Cerebellar nuclear complex (tissue), 1 donor: ENCODE measurements at places on chromosomes 4 and X.

GRCh38 chrX:72026341-72027023, 105.2 kb downstream of the RTL5 start:
- DNase-seq, result no peak

- DNase-seq, result no peak
These were observed 247.9 kb upstream of the POF1B start for GRCh38 chrX:85627363-85627762.

- DNase-seq, result no peak
These were observed 909 bp upstream of the SLAIN2 start for GRCh38 chr4:48340276-48340964.

GRCh38 chr4:105996845-105997244, 101.6 kb downstream of the NPNT start:
- no peak for DNase-seq

- no peak for DNase-seq
These were observed 3.7 kb upstream of the UBA1 start for GRCh38 chrX:47189906-47190305.

- DNase-seq, result no peak
These were observed 31.6 kb upstream of the DDX3X start for GRCh38 chrX:41302370-41302769.

- no peak for DNase-seq
These were observed 114.6 kb downstream of the UBE2K start for GRCh38 chr4:39812500-39812899.

DNA sequence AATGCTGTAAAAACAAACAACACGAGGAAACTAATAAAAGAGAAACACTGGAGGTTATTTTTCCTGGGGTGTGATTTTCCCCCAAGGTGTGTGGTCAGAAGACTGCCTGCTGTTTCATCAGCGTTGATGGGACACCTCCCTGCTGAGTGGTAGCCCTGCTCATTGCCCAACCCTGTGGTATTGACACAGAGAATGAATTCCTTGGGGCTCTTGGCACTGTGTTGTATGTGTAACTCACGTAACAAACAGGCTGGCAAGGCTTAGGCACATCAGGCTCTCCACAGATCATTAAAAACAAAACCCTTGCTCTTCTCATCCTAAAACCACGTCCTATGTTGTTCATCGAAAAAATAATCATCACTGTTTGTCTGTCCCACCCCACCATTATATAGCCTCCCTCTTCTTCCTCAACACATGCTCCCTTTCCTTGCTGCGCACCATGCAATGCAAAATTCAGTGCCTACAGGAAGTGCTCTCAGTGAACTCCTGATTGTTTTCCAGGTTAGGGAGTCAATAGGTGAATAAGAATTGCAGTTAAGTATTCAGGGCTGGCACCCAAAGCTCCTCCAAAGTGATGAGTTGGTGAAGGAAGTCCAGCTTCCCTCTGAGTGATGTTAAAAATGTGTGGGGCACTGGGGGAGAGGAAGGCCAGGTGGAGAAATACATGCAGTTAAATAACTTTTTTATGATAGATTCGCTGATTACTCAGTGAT, 11.4 kb upstream of the PUDP start:
- DNase-seq, result no peak

DNA sequence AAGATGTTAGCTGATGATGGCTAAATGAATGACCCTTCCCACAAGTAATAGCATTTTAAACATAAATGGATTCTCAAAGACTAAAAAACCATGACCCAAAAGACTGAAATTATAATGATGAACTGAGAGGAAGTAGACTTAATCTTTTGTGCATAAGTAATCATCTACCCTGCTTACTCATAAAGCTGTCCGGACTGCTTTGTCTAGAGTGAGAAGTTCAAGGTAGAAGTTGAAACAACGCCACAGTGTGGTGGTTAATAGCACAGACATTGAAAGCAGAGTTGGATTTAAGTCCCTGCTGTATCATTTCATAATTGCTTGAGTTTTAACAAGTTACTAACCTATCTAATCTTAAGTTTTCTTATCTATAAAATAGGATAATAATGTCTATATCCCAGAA, 346.6 kb downstream of the CENPC start:
- no peak for DNase-seq

- DNase-seq, result no peak
These were observed 4.0 kb downstream of the HERC6 start for GRCh38 chr4:88382621-88383020.
